ENCODE measurements at places on chromosomes 11 and 22. TPM values are rescaled to one million over a fixed set of nuclear protein-coding genes. Genes with fewer than 3 reads are reported as not detected.

DNA sequence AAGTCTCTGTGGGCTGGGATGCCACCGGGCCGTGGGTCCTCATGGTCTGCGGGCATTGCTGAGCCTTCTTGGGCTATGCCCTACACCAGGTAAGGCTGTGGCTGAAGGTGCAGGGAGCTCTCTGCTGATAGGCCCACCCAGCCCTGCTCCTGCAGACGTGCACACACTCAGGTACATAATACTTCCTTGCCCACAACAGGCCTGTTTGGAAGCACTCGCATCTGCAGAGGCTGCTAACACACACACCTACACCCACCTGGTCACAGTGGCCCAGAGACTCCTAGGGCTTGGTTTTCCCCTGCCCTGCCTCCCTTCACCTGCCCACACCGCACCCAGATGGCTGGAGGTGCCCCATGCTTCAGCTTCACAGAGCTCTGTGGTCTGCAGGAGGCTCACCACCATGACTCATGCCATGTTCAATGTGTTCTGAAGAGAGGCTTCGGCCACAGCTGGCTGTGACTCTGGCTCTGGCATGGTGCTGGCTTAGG is 72.8 kb upstream of the KCNQ1OT1 start:
- DNase-seq = no peak

- DNase-seq = no peak
Observed at GRCh38 chr11:35594680-35595079, 23.6 kb upstream of the FJX1 start.

GRCh38 chr22:25840167-25840566 is 98.2 kb downstream of the MYO18B start:
- DNase-seq = no peak

The XNDC1N gene
- polyA plus RNA-seq = 2.2 TPM

DNA sequence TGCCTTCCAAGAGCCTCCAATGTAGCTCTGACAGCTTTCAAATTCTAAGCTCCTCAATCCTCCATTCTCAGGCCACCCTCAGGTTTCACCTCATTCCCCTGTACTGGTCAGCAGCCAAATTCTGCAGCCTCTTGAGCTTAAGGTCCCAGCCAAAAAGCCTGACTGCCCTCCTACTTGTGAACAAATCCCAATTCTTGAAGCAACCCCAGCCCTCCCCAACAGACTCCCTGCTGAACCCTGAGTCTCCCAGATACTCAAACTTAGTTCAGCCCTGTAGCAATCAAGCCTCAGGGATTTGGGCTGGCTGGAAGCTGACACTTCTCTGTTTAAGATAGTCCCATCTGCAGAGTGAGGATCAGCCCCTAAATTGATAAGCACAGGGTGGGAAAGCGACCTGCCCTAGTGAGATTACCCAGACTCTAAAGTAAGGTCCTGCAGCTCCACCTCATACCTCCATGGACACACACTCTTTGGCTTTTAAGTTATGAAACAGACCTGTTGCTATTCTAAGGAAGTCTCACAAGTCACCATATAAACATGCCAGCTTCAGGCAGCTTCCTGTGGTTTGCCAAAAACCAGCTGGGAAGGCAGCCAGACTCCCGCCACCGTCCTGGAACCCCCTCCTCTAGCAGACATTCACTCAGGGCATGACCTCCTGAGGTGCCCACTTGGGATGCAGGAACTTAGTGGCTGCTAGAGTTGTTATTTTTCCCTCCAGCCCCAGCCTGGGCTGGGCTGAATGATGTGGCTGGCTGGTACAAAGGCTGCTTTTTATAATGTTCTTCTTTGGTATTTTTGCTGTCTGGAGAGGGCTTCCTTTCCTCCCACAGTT is 82.5 kb upstream of the PICALM start:
- no peak for DNase-seq

DNA sequence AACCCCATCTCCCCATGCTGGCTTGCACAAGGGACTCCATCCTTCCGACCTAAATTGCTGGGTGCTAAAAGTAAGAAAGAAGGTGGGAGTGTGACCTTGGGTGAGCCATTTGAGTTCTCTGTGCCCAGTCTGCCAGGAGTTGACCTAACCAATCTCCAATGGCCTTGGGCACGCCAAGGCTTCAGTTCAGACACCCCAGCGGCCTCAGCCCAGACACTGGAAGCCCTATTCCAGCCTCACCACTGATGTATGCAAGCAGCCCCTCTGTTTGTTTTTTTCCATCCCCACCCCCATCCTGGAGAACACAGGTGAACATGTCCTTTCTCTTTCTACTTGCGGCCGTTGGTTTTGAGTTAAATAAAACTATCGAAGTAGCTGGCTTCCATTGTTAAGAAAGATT is 31.9 kb downstream of the MYH9 start:
- DNase-seq = no peak

- no peak for DNase-seq
Observed at GRCh38 chr11:10891151-10891720, 33.4 kb upstream of the ZBED5 start.

DNA sequence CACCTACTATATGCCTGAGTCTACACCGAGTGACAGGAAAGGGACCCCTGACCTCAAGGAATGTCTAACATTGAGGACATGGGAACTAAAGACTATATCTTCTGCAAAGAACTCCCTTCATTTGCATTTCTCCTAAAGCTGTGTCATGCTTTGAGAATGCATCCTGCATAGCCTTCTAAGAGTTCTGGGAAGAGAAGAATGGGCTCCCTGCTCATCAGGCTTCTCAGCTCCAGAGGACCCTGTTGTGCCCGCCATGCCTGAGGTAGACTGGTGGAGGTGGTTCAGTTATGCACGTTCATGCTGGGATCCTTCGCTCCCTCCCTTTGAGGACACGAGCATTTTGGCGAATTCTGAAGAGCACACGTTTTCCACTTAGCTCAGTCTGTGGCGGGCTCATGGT is 63.3 kb downstream of the GRIK4 start:
- DNase-seq = no peak

- DNase-seq = no peak
Observed at GRCh38 chr11:3920148-3920852, 64.8 kb downstream of the STIM1 start.

The CCDC87 gene
- polyA plus RNA-seq = 0.06 TPM

GRCh38 chr11:116955548-116955947 is 118.1 kb upstream of the APOA1 start:
- DNase-seq = no peak

DNA sequence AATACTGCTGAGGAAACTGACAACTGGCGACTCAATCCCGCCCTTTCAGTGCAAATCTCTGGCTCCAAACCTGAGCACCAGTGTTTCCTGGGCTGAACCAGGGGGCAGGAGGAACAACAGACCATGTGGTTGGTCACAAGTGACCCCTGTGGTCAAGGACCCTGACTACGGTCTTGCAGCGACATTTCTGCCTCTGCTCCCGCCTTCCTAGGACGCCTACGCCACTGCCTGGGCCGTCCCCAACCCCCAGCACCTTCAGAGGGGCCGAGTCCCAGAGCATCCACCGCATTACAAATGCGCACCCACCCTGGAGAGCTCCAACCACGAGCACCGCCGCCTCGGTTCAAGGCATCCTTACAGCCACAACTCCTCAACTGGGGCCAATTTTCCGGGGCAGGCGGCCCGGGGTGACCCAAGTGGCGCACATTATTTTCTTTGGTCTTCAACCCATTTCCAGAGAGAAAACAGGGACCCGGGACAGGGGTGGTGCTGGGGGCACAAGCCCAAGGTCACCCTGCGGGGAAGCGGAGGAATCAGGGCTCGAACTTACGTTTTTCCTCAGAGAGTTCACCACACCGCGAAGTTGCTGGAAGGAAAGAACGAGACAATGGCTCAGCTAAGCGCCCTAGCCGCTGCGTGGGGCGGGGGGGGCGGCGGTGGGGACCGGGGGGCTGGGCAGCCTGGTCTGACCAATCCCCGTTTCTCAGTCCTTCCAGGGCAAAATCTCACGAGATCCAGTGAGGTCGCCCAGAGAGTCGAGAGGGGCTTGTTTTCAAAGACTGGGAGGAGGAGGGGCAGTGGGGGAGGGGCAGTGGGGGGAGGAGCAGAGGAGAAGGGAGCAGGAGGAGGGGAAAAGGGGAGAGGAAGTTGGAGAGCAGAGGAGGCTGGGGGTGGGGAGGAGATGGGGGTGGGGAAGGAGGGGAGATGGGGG is 1.8 kb downstream of the PRAME start:
- no peak for DNase-seq

The GDPD4 gene
- 0.09 TPM for polyA plus RNA-seq

- DNase-seq = no peak
Observed at GRCh38 chr11:45152740-45153595, 6.5 kb downstream of the PRDM11 start.

The C11orf65 gene
- 0.70 TPM for polyA plus RNA-seq

The OR51E1 gene
- polyA plus RNA-seq = 2.2 TPM

The TRMT2A gene
- 50.2 TPM for polyA plus RNA-seq

The OR52H1 gene
- polyA plus RNA-seq = not detected

DNA sequence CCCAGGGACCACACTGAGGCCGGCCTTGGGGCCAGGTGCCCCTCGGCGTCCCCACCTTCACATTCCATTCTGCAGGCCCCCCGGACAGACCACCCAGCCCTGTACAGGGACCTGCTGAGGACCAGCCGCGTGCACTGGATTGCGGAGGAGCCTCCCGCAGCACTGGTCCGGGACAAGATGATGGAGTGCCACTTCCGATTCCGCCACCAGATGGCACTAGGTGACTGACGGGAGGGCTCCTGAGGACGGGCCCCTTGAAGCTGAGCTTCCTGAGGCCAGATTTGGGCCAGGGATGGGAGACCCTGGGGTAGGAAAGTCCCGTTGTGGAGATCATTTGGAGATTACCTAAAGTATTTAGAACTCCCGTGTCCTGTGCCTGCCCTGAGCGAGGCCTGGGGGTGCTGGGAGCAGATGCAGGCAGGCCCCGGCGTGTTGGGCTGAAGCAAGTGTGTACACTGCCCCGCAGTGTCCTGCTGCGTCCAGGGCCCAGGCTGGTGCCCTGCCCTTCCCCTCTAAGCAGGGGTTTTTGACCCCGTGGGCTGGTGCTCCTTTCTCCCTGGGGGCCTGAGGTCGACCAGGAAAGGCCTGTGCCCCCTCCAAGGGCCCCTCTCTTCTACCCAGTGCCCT is 20.0 kb downstream of the TRMU start:
- DNase-seq = no peak
